Naive thymus-derived CD4-positive, alpha-beta T cell (primary cell): ENCODE measurements at places on chromosomes 2 and 18. TPM values are rescaled to one million over a fixed set of nuclear protein-coding genes. Genes with fewer than 3 reads are reported as not detected.
A peak's percentile ranks its signal among the peaks of the same experiment; 100 is the strongest.

GRCh38 chr2:82027921-82028615, 1723.5 kb upstream of the LRRTM1 start:
- DNase-seq, result no peak

DNA sequence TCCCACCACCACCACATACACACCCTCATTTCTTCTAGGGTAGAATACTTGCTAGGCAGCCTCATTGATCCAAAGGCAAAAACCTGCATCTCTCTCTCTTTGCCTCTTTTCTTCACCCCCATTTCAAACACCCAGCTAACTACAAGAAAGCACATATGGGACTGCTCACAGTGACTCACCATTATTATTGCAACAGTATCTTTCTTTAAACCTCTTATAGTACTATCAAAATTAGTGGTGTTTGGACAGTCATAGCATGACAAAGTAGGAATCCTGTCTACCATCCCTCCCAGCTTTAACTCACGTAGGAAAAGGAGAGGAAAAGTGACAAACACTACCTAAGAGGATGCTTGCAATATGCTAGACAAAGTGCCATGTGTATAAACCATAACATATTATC, 422.5 kb upstream of the CRIM1 start:
- DNase-seq, result no peak

- no peak for DNase-seq
Observed at GRCh38 chr2:55511508-55512124, 7.9 kb upstream of the CFAP36 start.

- DNase-seq, result no peak
Observed at GRCh38 chr2:229485857-229486256, 214.8 kb upstream of the PID1 start.

GRCh38 chr18:74389991-74390390, 67.1 kb downstream of the DIPK1C start:
- DNase-seq, result no peak

DNA sequence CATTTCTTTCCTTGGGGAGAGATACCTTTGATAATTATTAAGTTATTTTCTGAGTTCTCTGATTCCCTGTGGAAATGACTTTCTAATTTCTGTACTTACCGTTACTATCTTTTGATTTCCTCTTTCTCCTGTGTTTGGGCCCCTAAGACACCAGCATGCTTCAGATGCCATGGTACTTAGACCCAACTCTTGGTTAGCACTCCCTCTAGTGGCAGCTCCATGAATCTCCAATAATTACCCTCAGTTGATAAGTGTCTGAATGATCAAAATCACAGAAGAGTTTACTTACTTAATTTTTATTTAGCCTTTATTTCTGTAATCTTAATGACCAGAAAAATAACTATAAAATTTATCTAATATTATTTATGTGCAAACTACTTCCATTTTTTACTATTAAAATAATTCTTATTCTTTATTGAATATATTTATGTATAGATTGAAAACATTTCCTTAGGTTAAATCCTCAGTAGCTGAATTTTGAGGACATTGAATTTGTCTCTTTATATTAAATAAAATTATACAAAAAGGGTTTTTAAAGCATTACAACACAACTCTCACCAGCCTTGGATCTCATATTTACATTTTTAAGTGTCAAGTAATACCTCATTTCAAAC, 300.4 kb downstream of the KCNS3 start:
- DNase-seq, result no peak

GRCh38 chr2:227150222-227150936, 13.6 kb downstream of the COL4A4 start:
- no peak for DNase-seq

- no peak for DNase-seq
Observed at GRCh38 chr2:30135541-30135940, 11.3 kb upstream of the YPEL5 start.

DNA sequence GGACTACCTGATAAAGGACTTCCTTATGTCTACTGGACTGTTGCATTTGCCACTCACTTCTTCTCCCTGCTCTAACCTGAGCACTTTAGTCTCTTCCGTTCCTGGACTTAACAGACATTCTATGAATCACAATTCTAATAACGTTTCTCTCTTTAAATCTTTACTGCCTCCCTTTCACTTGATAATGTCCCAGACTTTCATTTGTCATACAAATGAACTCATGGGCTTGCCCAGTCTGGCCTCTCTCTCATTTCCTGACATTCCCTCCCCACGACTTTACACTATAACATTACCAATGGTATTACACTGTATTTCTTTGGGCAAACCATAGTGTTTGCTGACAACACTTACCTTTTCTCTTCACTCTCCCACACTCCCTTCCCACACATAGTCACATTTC, 540.7 kb upstream of the TMEFF2 start:
- DNase-seq, result no peak

DNA sequence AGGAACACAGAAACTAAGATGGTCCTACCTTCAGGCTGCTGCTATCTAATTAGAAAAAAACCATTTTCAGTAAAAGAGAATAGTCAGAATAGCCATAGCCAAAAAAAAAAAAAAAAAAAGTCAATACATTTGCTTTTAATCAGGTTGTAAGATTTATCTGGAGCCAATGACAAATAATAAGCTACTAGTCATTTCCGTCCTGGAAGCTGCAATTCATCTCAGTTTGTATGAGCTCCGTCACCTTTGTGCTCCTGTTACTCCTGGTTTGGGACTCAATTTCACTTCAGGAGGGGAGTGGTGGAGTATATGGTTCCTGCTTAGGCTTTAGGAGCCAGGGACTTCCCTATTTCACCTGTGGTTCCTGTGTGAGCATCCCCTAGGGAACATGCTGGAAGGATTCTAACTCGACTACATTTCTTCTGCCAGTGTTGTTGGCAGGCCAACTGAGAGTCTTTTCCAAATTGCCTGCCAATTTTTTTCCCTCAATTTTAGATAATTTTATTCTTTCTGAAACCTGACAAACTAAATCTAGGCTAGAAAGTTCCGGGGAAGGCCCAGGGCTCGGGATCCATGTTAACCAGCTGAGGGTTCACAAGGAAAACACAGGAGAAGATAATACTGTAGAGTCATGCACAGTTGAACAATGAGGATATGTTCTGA, 481.8 kb downstream of the DLGAP1 start:
- DNase-seq, result no peak

- no peak for DNase-seq
Observed at GRCh38 chr2:121076498-121076820, 208.5 kb downstream of the TFCP2L1 start.

DNA sequence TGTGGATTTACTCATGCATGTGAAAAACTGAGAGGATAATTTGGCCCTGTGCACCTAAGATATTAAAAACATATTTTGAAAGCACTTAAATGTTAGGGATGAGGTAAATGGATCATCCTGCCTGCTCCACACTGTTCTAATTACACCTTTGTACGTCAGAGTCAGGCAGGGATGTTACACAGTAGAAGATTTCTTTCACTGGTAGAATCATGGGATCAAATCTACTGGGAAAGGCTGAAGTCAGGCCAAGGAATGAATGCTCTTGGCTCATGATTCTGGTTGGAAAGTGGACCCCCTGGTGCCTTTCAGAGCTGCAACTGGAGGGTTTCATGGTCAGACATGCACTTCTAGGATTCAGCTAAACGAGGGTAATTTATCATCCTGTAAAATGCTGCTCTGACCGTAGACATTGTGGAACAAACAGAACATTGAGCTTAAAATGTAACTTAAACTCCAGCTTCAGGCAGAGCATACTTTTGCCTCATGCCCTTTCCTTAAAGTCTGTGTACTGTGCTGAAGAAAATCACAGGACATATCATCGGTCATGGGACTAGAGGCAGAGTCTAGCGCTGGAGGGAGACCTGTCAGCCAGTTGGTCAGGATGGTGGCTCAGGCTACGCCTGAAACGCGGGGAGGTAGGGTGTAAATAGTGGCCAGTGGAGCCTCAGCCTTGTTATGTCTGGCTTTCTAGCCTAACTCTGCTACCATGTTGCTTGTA, 4.9 kb downstream of the KCNE4 start:
- DNase-seq, result no peak

- DNase-seq, result no peak
Observed at GRCh38 chr2:224937887-224938286, 104.4 kb downstream of the DOCK10 start.

DNA sequence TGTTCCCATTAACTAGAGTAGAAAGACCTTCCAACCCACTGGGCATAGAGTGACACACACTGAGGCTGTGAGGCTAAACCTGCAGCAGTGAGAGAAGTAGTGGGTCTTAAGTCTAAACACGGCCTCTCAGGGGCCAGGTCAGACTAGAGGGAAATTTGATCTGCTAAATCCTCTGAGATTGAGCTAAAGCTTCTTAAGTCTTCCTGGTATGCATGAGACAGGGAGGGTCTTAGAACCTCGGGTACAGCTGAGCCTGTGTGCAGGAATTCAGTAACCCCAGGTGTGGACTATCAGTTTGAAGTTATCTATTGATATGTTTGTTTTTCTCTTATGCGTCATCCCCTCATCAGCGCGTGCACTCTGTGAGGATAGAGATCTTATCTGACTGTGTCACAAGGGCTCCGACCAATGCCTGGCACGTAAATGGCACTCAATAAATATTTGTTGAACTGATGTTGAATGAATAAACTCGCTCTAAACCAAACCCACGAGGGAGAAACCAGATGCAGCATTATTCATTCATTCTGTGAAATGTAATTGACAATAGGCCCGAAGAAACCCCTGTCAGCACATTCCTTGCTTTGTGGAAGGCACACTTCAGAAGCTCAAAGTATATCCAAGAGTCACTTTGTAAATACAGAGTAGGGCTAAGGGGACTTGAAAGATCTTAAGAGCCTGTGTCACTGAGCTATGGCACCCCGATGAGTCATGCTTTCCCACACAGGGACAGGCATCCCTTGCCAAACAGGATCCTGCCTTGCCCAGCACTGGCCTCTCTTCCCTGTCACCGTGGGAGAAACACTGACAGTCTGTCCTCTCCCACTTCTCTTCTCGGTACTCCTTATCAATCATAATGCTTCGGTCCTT, 21.7 kb upstream of the RAB10 start:
- no peak for DNase-seq

- no peak for DNase-seq
Observed at GRCh38 chr2:29627279-29627711, 294.1 kb downstream of the ALK start.

DNA sequence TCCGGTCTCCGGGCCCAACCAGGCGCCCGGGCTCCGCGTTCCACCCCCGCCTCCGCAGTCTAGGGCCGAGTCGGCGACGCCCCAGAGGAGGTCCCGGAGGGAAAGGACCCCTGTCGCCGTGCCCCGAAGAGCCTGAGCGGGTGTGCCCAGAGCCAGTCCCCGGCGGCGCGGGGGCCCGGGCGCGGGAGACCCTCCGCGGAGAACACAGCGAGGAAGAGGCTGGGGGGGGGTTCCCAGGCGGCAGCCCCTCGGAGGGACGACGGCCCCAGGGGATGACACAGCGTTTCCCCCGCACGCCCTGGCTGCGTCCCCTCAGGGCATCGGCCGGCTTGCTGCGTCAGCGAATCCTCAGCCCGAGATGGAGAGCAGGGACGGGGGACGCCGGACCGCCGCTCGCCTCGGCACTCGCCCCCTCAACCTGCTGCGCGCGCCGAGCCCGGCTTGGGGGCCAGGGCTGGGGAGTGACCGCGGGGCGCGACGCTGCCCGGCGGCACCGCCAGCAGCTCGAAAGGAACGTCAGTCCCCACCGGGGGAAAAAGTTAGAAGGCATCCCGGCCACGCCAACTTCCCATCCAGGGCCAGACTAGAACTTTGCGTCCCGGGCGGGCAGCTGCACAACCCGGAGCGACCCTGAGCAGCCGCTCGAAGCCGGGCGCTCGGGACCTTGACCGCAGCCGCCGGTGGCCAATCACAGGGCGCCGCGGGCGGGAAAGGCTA, 711 bp downstream of the SFXN5 start:
- peak; percentile 65 for DNase-seq

The COMMD1 gene
- total RNA-seq, result 15.6 TPM

The RBKS gene
- 10.8 TPM for total RNA-seq

The LINC00305 gene
- total RNA-seq, result not detected in 2 replicates

The OXER1 gene
- 3.0 TPM for total RNA-seq

The ABHD1 gene
- 0.90 TPM for total RNA-seq

The DCDC2C gene
- total RNA-seq, result not detected
